ENCODE measurements at places on chromosomes 4 and X.
A peak's percentile ranks its signal among the peaks of the same experiment; 100 is the strongest.

DNA sequence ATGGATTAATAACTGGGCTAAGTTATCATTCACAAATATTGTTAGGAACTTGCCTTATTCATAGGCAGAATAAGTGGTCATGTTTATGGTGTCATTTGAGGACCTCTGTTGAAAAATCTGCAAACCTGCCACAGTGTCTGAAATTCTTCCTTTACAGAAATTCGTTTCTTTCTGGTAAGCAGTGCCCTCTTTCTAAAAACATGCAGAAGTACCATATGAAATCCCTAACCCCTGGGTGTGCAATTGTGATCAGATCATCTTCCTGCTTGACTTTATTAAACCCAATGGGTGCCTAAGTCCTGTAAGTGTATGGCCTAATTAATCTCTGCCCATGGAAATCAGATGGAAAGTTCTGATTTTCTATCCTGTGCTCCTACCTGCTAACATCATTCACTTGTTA, 4.4 kb upstream of the HTATSF1 start:
- no peak for DNase-seq

DNA sequence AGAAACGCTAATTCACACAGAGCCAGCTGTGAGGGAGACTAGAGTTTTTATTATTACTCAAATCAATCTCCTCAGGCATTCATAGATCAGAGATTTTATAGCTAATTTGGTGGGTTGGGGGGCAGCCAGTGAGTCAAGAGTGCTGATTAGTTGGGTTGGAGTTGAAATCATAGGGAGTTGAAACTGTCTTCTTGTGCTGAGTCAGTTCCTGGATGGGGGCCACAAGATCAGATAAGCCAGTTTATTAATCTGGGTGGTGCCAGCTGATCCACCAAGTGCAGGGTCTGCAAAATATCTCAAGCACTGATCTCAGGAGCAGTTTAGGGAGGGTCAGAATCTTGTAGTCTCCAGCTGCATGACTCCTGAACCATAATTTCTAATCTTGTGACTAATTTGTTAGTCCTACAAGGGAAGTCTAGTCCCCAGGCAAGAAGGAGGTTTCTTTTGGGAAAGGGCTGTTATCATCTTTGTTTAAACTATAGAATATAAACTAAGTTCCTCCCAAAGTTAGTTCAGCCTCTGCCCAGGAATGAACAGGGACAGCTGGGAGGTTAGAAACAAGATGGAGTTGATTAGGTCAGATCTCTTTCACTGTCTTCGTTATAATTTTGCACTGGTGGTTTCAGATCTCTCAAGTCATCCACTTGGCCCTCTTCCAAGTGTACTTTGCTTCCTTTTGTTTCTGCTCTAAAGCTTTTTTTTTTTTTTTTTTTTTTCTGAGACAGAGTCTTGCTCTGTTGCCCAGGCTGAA, 5.4 kb upstream of the NAA11 start:
- no peak for DNase-seq

GRCh38 chr4:156515295-156515694, 456.3 kb downstream of the PDGFC start:
- no peak for DNase-seq

DNA sequence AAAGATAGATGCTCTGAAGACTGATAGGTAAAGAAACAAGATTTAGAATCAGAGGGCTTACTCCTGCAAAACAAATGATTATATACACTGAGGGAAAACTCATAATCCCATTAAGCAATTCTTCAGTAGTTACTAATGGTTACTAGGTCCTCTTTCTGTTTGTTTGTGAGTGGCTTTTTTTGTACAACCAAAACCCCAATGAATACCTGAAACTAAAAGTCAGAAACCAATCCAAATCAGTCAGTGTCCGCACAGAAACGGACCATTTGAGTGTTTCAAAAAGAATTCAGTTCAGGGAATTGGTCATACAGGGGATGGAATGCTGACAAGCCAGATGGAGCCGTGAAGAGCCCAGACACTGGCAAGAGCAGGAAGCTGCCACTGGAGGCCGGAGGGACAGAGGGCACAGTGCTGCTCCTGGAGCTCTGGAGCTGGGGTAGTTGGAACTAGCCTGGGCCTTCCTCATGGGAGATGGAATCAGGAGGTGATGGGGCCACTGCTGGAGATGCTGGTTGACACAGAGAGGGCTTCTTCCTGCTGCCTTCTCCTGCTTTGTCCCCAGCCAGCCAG, 31.9 kb downstream of the SETD7 start:
- no peak for DNase-seq

DNA sequence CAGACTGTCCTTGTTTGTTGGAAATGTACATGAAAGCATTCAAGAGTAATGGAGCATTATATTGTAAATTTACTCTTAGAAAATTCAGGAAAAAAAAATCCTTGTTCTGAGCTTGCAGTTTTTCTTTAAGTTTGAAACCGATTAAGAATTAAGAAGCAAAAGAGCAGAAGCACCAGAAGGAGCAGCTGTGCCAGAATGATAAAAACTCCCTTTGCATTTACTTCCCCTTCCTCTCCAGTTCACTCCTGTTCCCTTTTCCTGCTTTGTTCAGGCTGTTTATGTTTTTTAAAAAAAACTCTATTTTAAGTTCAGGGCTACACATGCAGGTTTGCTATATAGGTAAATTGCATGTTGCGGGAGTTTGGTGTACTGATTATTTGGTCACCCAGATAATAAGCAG, 90.3 kb downstream of the ATOH1 start:
- DNase-seq: no peak

DNA sequence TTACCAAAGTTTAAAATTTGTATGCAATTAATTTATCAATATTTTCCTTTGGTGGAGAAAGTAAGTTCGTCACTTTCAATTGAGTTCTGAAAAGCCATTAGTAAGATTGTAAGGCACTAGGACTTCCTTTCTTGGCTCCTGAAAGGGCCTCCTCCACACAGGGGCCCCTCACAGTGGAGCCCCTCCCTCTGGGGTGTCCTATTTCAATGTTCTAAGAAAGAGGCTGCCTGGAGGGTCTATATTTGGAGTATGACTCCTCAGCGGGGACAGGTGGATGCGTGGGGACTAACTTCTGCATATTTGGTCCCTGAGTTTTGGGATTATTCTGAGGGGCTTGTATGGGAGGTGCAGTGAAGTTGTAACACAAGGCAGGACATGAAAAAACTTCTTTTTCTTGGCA, 1.6 kb upstream of the ARMCX4 start:
- DNase-seq: no peak

DNA sequence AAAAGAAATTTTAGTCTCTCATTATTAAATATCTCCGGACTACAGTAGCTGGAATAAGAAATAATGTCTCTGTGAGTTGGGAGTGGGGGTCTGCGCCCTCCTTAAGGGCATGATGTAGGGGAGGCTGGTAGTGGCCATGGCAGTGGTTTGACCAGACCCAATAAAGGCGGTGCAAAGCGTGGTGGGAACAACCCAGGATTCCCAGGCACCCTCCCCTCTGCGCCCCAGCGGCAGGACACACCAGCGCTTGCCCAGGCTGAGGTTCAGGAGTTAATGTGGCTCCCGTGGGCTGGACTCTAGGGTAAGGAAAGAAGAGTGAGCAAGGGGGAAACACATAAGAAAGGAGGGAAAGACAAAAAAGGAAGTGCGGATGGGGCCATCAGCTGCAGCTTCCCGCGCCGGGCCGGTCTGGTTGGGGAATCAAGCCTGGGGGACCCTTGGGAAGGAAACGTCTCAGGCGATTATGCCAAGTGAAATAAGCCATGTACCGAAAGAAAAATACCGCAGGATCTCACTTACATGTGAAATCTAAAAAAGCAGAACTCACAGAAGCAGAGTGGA, 157.5 kb upstream of the SMIM31 start:
- DNase-seq: no peak

DNA sequence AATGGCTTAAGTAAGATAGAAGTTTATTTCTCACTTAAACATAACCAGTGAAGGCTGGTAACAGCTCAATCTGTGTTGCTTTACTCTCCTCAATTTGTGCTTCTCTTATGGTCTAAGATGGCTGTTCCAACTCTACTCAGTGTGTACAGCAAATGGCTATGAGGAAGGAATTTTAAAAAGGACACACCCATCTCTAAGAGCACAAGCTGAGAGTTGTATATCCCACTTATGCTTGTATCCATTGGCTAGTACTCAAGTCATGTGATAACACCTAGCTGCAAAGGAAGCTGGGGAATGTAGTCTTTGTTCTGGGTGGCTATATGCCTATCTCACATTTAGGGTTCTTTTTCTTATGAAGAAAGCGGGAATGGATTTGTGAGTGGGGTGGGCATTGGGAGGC, 63.3 kb downstream of the GPAT3 start:
- DNase-seq: no peak

DNA sequence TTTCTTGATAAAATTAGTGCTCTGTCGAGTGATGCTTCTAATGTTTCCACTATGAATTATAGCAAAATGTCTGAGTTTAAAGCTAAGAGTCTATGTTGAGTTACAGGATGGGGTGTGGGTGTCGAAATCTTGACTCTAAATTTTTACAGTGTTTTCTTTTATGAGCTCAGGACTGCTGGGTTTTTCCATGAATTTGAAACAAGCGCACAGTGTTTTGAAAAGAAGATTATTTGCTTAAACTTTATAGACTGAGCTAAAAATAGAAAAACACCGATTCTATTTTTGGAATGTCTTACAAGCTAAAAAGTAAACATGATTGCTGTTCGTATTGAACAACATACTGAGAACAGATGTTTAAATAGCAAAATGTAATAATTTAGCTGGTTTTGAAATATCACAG, 7.5 kb downstream of the PTTG2 start:
- DNase-seq: no peak

DNA sequence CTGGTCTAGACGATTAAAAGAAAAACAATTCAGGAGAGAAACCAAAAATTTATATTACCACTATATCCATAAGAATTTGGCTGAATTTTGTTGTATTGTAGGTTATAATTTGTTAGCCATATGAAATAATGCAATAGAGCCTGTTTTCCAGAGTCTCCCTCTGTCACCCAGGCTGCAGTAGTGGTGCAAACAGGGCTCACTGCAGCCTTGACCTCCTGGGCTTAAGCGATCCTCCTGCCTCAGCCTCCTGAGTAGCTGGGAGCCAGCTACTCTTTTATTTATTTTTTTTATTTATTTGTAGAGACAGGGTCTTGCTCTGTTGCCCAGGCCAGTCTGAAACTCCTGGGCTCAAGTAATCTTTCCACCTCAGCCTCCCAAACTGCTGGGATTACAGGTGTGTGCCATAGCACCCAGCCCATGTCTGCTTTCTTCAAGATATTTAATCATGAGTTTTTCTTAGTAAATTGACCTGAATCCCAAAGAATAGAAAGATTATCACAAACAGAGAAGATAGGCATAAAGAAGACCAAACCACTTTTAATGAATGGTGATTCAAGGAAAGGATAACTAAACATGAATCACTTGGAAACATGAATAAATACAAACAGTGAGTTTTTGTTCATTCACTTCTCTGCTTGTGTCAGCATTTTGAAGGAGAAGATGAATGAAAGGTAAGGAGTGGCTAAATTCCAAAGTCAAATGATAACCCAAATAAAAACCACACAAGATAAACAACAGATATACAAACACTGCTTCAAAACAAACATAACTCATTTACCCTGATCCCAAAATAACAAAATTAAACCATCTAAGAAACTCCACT, 82.1 kb downstream of the PPP3CA start:
- no peak for DNase-seq

DNA sequence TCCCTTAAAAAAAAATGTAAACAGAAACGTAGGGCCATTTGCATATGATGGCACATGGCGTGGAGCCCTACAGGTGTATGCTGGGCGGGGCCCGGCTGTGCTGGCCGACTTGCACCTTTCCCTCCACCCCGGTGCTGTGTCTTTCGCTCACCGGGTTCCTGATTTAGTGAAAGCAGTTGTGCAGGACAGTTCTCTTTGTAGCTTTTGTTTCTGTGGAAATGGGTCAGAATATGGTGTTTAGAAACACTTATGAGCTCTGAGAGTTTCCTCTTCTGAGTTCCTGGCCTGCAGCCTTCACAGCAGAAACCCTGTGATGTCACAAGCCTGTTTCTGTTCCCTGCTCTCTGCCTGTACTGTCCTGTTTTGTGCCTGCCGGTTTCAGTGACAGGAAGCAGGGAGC, 22.5 kb upstream of the MSANTD1 start:
- no peak for DNase-seq

DNA sequence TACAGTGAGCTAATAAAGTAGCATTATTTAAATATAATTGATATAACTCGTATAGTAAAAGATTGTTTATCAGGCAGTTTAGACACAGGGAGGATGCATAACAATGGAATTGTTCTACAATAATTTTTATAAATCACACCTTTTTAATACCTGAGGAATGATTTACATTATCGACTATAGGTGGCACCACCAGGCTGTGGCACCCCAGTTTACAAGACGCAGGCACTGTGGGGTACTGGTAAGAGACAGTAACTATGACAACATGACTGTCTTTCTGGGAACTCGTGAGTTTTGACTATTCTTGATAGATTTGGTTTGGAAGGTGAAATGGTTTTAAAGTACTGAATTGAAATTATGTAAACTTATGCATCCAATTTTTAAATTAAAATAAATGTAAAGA, 27.1 kb upstream of the STBD1 start:
- peak; percentile 3 for DNase-seq

DNA sequence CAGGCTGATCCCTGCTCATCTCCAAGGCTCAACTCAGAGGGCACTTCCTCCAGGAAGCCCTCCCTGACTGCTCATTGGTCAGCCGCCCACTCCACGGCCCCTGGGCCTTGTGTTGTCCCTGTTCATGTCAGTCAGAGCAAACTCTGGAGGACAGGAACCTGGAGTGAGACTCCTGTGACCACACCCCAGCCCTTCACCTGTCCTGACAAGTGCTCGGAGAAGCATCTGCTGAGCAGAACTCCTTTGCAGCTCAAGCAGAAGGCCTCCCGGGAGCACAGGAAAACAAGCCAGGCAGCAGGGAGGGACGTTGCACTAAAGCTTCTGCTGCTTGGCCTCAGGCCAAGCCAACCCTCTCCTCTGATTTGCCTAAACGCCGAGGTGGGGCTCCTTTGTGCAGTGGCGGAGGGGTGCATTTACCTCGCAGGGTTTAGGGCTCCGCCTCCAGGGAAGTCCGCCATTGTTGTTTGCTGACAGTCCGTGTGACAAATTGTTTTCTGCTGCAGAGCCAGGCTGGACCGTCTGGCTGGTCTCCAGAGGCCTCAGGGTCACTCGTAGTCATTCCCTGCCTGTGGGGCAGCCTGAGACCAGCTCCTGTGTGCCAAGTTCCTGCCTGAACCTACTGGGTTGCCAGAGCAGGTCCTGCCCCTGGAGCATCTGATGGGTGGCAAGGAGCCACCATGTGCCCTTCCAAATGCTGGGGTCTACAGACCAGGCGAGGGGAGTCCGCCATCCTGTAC, 61.8 kb downstream of the C4orf50 start:
- no peak for DNase-seq

GRCh38 chr4:186144946-186145569, 40.6 kb downstream of the FAM149A start:
- DNase-seq: no peak
